T-helper 9 cell (primary cell): ENCODE measurements at places on chromosomes 11 and 22.

- no peak for DNase-seq
These were observed 51.2 kb upstream of the BIRC3 start for GRCh38 chr11:102266099-102266498.

DNA sequence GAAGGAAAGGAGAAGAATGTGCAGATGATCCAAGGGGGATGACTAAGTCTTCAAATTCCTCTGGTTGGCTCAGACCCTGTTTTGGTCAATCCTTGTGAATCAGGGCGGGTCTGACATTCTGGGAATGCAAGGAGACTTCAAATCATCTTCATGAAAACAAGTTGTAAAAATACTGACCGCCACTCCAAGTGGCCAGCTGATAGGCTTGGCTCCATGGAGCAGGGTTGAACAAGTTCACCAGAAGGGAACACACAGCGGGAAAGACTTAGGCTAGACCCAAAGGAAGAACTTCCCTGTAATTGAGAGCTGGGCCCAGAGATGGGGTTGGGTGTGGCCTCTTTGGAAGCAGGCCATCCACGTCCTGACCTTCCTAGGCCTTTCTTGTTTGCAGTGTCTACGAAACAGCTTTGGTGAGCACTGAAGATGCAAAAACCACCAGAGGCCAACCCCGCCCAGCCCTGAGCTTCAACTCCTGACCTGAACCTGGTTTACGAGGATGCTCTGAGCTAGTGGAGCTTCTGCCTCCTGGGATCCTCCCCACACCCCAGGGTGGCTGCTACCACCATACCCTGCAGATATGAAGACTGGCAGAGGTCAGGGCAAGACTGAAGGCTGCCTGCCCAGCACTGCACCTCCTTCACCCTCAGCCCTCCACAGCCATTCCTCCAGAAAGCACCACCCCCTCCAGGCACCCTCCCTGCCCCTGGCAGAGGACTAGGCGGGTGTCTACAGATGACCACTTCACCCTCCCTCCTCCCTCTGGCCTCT is 26.1 kb downstream of the GDPD5 start:
- no peak for DNase-seq

- DNase-seq: no peak
These were observed 90.5 kb upstream of the XKR3 start for GRCh38 chr22:16915701-16916100.

DNA sequence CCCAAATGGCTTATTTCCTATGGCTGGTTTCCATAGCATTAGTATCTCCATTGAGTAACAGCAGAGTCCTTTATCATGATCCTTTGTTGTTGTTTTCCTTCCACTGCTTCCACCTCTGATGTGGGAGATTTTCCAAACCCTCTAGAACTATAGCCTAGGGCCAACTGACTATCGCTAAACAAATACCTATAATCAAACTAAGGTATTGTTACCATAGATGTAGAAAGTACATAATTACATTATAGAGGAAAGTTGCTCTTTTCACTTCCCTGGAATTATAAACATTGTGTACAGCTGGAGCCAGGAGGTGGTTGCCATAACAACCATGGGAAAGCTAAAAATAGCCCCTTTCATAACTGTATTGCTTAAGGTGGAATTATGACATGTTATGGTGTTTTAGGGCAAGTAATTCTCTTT is 47.0 kb upstream of the ALKBH3 start:
- DNase-seq: no peak

DNA sequence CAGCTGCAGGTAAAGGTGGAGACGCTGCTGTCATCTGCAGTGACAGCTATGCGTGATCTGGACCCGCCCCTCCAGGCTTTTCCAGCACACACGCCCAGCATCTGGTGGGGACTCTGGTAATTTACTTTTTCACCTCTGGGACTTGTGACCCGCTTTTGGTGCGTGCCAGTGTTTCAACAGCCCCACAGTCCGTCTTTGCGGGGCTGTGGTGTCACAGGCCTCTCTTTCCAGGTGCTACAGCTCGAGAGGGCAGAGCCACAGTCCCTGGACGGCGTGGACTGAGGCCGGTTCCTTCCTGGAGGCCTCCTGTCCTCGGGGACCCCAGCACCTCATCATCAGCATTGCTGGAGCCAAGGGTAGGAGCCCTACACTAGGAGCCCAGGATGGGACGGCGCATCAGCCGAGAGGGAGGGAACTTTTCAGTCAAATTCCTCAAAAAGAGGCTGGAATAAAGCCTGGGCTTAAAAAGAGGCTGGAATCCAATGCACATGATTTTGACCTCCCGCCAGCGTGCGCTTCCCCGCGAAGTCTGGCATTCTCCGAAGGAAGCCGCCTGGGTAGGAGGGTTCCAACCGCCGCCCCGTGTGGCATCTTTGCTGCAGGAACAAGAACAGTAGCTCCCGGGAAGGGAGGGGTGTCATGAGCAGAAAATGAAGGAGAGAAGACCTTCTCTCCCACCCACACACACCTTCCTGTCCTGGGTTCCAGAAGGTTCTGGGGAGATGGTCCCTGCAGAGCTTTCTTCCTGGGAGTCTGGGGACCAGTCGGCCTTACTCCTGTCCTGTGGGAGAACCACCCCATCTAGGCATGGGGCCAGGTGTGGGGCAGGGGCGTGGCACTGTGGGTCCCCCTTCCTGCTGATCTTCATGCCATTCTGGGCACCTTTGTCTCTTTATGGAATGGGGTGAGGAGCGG is 25.7 kb upstream of the KRTAP5-7 start:
- no peak for DNase-seq
